ENCODE measurements at places on chromosomes 4 and X. TPM values are rescaled to one million over a fixed set of nuclear protein-coding genes. Genes with fewer than 3 reads are reported as not detected.

GRCh38 chr4:15130441-15130840 lies 128.2 kb downstream of the CPEB2 start:
- no peaks in the 10 kb centered on the region for H3K27me3 ChIP-seq
- no peak overlapping the region for H3K27ac ChIP-seq
- no peaks in the 10 kb centered on the region for H3K4me1 ChIP-seq
- H3K36me3 ChIP-seq, result no peaks in the 10 kb centered on the region

DNA sequence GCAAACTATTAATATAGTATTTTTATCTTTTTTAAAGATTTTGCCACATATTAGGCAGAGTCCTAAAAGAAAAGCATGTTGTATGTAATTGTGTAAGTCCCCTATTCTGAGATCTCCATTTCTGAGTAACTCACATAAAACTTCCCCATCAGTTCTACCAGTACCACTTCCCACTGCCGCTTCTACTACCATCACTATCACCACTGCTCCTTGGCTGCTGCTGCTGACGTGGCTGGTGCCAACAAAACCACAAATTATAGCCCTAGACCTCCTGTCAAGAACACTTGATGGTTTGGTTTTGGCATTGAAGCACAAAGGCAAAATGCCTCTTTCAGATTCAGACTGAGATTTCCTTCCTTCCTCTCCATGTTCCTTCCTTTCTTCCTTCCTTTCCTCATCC lies 106.4 kb downstream of the MMRN1 start:
- H3K27me3 ChIP-seq, result no peaks in the 10 kb centered on the region
- no peaks in the 10 kb centered on the region for H3K4me1 ChIP-seq
- H3K27ac ChIP-seq, result no peak overlapping the region

The SLC25A43 gene
- total RNA-seq, result 11.1 TPM

DNA sequence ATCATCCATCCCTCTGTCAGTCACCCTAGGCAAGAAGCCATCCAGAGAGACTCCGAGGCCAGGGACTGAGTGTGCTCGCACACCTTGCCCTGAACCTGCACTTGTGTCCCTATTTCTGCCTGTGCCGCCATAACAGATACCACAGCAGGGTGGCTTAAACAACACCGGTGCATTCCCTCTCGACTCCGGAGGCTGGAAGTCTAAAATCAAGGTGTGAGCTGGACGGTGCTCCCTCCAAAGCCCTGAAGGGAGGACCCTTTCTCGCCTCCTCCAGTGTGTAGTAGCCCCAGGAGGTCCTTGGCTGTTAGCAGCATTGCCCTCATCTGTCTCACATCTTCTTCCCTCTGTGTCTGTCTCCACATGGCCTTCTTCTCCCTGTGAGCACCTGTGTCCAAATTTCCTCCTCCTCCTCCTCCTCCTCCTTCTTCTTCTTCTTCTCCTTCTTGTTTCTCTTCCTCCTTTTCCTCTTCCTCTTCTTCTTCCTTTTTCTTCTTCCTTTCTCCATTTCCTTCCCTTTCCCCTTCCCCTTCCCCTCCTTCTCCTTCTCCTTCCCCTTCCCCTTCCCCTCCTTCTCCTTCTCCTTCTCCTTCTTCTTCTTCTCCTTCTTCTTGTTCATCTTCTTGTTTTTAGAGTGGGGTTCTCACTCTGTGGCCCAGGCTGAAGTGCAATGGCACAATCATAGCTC lies 98.1 kb upstream of the ENPP6 start:
- H3K4me1 ChIP-seq, result peaks cover 4% of the 10 kb centered on the region
- no peak overlapping the region for H3K27ac ChIP-seq
- no peak for DNase-seq
- no peaks in the 10 kb centered on the region for H3K27me3 ChIP-seq
- H3K4me3 ChIP-seq, result no peak overlapping the region
- H3K36me3 ChIP-seq, result no peaks in the 10 kb centered on the region

The IL2RG gene
- total RNA-seq, result 8.1 TPM

- no peaks in the 10 kb centered on the region for H3K4me1 ChIP-seq
- no peak overlapping the region for H3K27ac ChIP-seq
- no peaks in the 10 kb centered on the region for H3K27me3 ChIP-seq
- H3K36me3 ChIP-seq, result no peaks in the 10 kb centered on the region
Measured at GRCh38 chr4:181991369-181992108, 251.7 kb upstream of the TENM3 start.

DNA sequence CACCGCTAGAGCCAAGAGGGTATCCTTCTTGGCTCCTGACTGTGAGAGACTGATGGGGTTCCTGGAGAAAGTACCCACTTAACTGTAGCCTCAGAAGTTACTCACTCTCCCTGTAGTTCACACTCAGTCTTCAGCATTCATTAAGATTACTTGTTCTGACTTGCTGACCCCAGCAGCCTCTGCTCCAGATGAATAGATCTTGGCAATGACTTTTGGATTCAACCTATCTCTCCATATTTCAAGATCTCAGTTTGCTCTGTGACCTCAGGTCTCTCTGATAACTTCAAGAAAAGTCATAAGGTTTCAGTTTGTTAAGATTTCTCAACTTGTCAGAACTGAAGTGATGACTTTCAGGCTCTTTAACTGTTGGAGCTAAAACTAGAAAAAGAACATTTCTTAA lies 825.6 kb downstream of the PCDH7 start:
- H3K4me3 ChIP-seq, result no peak overlapping the region
- DNase-seq, result no peak
- no peaks in the 10 kb centered on the region for H3K4me1 ChIP-seq
- H3K27ac ChIP-seq, result no peak overlapping the region

The BMPR1B gene
- 2.0 TPM for total RNA-seq

The ERCC6L gene
- total RNA-seq, result not detected

- H3K4me1 ChIP-seq, result no peaks in the 10 kb centered on the region
- H3K4me3 ChIP-seq, result no peak overlapping the region
- no peak overlapping the region for H3K27ac ChIP-seq
- no peaks in the 10 kb centered on the region for H3K36me3 ChIP-seq
Measured at GRCh38 chr4:124206779-124207605, 505.5 kb downstream of the ANKRD50 start.

The AADAT gene
- 10.5 TPM for total RNA-seq

GRCh38 chr4:4574052-4574451 lies 32.2 kb upstream of the STX18 start:
- H3K4me1 ChIP-seq, result no peaks in the 10 kb centered on the region
- H3K27ac ChIP-seq, result no peak overlapping the region
- no peak overlapping the region for H3K4me3 ChIP-seq

- no peak for DNase-seq
- no peak overlapping the region for H3K4me3 ChIP-seq
- no peaks in the 10 kb centered on the region for H3K36me3 ChIP-seq
Measured at GRCh38 chrX:46803140-46803539, 33.7 kb upstream of the RP2 start.

DNA sequence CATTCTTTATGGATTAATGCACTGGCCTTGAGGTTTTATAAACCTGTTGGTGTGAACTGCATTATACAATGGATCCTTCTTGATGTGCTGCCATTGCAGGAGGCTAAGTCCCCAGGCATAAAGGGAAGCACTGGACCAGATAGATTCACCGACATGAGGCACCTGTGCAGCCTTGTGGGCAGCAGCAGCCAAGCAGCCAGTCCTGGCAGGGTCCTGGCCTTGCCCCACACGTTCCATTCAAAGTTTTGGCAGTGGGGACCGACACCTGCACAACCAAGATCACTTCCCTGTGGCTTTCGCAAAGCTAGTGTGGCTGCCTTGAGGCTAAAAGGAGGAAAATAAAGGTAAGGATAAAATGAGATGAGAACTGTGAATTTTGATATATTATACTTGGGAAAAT lies 53.1 kb downstream of the TMEM156 start:
- H3K4me3 ChIP-seq, result no peak overlapping the region
- no peak for DNase-seq
- no peaks in the 10 kb centered on the region for H3K27me3 ChIP-seq
- H3K4me1 ChIP-seq, result no peaks in the 10 kb centered on the region
- H3K36me3 ChIP-seq, result no peaks in the 10 kb centered on the region
- no peak overlapping the region for H3K27ac ChIP-seq

DNA sequence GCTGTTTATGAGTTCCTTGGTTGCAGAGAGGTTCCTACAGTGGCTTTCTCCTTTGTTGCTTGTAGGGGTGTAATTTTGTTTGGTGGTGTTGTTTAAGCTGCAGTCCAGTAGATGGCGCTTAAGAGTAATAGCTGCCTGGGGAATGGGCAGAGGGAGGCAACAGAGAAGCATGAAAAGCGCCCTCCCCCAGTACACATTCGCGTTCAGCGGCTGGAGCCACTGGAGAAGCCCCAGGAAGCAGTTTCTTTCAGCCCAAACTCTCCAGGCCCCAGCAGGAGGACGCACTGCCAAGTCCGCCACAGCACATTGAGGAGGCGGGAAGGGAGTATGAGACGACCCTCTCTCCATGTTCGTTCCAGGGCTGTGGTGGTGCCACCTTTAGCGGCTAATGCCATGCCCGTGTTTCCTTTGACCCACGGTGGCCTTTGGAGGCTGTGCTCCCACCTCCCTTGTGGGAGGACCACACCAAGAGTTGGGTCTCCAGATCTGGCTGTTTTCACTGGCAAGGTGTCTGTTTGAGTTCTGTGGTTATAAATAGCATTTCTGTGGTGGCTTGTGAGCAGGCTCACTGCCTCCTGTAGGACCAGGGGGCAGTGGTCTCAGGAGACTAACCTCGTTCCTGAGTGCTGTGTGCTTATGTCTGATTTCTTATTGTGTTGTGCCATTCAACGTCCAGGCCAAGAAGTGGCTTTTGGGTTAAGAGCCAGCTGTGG lies 252.3 kb downstream of the ARHGAP10 start:
- DNase-seq, result no peak
- no peak overlapping the region for H3K4me3 ChIP-seq
- H3K27ac ChIP-seq, result no peak overlapping the region
- no peaks in the 10 kb centered on the region for H3K36me3 ChIP-seq
- H3K27me3 ChIP-seq, result no peaks in the 10 kb centered on the region

GRCh38 chr4:138341739-138342415 lies 99.7 kb upstream of the SLC7A11 start:
- H3K4me1 ChIP-seq, result no peaks in the 10 kb centered on the region
- no peaks in the 10 kb centered on the region for H3K36me3 ChIP-seq
- no peak overlapping the region for H3K27ac ChIP-seq
- H3K4me3 ChIP-seq, result no peak overlapping the region
- no peak for DNase-seq

- peak overlapping the region; percentile 100 for H3K27ac ChIP-seq
- DNase-seq, result no peak
- no peaks in the 10 kb centered on the region for H3K4me1 ChIP-seq
- no peaks in the 10 kb centered on the region for H3K27me3 ChIP-seq
- peak overlapping the region; percentile 100 for H3K4me3 ChIP-seq
Measured at GRCh38 chrX:44874420-44875184, 1.6 kb downstream of the KDM6A start.

DNA sequence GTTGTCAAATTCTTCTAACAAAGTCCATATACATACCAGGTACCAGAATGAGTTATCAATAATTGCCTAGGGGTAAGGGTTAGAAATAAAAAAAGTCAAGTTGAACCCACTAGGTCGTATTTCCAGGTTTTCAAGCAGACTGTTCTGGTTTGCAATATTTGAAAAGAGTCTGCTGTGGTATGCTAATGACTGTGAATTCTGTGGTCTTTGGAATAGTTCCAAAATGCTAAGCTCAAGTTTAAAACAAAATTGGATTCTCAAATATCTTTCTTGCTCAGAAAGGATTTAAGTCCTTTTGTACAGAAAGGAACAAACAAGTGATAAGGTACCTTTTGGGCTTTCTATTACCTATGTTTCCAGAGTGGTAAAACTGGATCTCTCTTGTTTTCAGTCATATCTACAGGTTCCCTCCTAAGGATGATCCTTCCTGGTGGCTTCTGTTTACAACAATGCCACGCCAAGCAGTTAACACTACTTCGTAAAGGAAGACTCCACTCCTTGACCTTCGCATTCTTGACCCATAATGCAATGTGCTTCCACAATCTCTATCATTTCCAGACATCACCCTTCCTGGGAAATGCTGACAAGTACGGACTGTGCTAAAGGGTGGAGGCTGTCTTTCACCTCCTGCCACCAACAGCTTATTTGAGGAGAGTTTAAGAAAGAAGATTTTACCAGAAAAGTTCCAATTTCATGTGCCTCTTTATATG lies 531.7 kb upstream of the FTHL17 start:
- H3K27me3 ChIP-seq, result no peaks in the 10 kb centered on the region
- DNase-seq, result no peak
- H3K4me1 ChIP-seq, result no peaks in the 10 kb centered on the region
- H3K27ac ChIP-seq, result no peak overlapping the region

- peaks cover 23% of the 10 kb centered on the region for H3K27me3 ChIP-seq
- DNase-seq, result no peak
- no peak overlapping the region for H3K4me3 ChIP-seq
- H3K27ac ChIP-seq, result no peak overlapping the region
- no peaks in the 10 kb centered on the region for H3K36me3 ChIP-seq
Measured at GRCh38 chr4:1767770-1768366, 25.2 kb upstream of the FGFR3 start.

DNA sequence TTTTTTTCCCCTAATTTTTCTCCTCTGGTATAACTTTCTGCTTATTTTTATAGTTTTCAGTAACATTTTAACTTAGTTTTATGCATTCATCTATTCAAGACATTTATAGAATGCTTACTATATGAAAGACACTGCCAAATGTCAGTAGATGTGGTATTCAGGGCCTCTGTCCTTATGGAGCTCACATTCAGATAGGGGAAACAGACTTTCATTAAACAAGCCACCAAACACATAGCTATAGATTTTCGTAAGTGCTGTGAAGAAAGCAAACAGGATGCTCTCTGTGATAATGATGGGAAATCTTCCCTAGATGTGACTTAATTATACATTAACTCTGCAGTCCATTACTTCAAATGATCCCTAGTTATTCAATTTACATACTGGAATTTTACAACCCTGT lies 362.0 kb upstream of the FTHL17 start:
- H3K27me3 ChIP-seq, result no peaks in the 10 kb centered on the region
- no peaks in the 10 kb centered on the region for H3K4me1 ChIP-seq
- H3K27ac ChIP-seq, result no peak overlapping the region
- DNase-seq, result no peak
- H3K4me3 ChIP-seq, result no peak overlapping the region

Measured in sigmoid colon (tissue), 7 donors.